GM20000 (cell line): ENCODE measurements at places on chromosomes 2 and 18.

GRCh38 chr2:161358838-161359237 lies 50.6 kb downstream of the PSMD14 start:
- no peak for DNase-seq

GRCh38 chr2:39661826-39662225 lies 3.9 kb upstream of the TMEM178A start:
- no peak for DNase-seq

DNA sequence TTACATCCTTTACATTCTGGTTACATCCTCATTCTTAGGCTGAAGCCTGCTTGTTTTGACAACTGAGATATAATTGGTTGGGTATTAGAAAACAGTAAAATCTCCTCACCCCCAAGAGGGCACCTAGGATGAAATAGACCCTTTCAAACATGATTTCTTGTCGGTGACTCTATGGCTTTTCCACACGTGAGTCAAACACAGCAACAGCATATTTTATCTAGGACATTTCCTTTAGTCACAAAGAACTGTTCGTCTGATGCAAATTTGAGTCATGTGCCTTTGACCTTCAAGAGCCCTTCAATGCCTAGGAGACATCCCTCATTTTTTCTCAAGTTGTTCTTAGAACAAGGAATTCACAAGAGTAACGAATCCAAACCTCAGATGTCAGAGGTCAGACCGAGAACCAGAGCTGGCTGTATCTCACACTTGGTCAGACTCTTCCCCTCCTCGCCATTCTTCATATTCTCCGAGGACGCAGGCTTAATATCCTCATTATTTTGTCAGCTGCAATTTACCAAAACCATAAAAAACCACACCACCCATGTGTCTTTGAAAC lies 60.5 kb upstream of the ALKAL2 start:
- no peak for DNase-seq

DNA sequence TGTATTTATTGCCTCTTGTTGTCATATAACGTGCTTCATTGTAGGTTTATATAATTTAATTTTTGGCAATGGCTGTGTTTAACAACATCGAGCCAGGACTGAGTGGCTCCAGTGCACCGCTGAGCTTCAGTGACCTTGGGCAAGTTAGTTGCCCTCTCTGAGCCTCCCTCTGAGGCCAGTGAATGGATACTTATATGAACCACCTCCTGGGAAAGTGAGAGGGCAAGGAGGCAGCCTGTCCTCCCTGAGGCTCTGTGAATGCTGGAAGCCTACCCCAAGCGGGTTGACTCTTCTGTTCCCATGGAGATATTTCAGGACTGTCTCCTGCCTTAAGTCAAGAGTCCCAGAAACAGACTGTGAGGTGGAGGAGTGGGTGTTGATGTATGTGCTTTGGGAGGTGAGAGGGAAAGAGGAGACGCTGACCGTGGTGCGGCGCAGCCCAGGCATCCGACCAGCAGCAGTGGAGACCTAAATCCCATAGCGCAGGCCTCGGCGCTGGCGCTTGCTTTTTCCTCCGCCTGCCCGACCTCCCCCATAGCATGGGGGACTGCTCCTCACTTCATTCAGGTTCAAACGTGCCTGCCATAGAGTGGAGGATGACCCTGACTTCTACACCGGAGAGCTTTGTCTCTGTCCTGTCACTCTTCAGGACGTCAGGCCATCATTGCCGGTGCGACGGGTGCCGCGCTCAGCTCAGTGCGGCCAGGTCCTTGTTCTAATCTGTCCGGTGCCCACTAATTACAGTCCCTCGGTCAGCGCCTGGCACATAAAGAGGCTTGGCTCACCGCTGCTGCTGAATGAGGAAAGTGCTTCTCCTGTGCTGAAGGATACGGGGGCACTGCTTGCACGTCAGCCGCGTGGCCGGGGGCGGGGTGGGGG lies 167.3 kb upstream of the HS6ST1 start:
- DNase-seq, result no peak

- no peak for DNase-seq
These were observed 52.1 kb upstream of the ITGA6 start for GRCh38 chr2:172375251-172375650.

DNA sequence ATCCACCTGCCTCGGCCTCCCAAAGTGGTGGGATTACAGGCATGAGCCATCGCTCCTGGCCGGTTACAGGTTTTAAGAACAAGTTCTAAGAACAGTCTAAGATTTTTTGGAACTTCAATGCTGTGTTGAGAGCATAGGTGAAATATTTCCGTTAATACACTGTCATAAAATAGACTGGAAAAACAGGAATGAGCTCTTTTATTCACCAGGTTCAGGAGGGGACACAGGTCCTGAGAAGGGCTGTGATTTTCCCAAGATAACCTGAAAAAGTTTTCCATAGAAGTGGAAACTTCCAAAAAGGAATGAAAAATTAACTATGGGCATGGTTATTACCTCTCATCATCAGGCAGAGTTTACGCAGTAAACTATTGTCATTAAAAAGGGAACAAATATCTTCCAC lies 97.6 kb upstream of the TMEM178A start:
- DNase-seq, result no peak

GRCh38 chr2:86507600-86507999 lies 55.6 kb downstream of the CHMP3 start:
- DNase-seq, result no peak

DNA sequence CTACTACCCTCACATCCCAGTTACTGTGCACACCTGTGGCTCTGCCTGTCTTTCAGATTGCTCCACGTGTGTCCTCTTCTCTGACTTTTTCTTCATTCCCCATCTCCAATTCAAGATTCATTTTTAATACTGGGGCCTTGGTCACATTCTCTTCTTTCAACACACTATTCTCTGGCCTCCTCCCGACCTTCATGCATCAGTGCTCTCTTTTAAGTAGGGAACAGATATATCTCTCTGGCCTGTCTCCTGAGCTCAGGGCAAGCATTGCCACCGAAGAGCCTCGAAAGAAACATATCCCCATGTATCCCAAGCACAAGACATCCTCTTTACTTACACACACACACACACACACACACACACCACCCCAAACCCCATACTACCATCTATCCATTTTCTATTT lies 21.6 kb upstream of the PAX8 start:
- DNase-seq, result no peak

GRCh38 chr18:32086881-32087280 lies 4.8 kb upstream of the RNF138 start:
- no peak for DNase-seq

GRCh38 chr2:240455272-240455646 lies 19.8 kb downstream of the GPC1 start:
- no peak for DNase-seq

- no peak for DNase-seq
These were observed 807.8 kb downstream of the TRIB2 start for GRCh38 chr2:13524492-13524891.

DNA sequence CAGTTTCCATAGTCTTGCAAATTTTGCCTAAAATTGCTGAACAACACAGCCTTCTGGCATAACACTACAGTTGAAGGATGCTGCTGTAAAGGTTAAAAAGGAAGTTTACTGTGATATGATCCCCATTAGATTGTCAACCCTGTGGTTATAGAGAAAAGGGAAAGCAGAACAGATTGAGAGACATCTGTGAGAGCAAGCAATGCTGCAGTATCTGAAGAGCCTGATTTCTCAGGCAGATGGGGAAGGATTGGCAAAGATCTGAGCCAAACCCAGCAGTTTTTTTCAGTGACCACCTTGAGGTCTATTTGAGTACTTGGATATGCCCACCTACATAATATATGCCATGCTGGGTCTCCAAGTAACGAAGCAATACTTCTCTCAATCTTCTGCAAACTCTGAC lies 8.5 kb upstream of the ST8SIA3 start:
- DNase-seq, result no peak

- DNase-seq, result no peak
These were observed 156.5 kb upstream of the TPO start for GRCh38 chr2:1256632-1257324.

DNA sequence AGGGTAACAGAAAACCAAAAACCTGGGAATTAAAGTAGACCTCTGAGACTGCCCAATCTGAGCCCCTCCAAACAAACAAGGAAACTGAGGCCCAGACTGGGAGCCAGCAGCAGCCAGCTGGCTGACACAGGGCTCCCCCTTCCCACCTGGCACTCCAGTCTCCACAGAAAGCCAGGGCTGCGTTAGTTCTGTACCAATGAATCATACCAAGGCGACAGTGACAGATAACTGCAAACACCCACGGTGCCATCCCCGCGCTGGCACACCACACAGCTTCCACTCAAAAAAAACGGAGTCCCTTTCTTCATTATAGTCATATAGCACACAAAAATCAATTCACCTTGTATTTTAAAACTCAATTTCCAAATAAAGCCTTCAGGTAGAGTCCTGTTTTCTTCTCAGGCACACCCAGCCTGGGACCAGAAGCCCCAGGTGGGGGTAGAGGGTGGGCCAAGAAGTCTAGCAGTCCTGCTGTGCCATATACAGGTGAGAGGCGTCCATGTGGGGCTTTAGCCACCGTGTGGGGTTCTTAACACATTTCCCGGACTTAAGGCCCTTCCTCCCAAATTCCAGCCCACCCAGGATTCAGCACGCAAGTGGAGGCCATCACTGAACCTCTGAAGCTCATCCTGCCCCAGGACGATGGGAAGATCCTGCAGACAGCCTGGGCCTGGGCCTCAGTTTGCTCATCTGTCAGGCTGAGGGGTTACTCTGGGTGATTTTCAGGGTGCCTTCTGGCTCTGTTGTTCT lies 1.2 kb downstream of the PER2 start:
- no peak for DNase-seq

DNA sequence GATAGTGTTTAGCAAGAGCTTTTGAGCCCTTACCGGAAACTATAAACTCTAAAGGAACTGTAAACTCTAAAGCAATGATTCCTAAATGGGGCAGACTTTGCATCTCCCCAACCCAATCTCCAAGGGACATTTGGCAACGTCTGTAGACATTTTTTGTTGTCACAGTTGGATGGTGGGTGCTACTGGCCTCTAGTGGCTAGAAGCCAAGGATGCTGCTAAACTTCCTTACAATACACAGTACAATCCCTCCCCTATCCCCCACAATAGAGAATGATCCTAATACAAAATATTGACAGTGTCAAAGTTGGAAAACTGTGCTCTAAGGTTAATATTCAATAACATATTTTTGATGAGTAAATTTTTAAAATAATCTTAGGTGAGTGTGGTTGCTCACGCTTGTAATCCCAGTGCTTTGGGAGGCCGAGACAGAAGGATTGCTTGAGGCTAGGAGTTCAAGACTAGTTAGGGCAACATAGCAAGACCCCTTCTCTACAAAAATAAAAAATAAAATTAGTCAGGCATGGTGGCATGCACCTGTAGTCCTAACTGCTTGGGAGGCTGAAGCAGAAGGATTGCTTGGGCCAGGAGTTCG lies 66.7 kb downstream of the PTPN4 start:
- peak; percentile 28 for DNase-seq

DNA sequence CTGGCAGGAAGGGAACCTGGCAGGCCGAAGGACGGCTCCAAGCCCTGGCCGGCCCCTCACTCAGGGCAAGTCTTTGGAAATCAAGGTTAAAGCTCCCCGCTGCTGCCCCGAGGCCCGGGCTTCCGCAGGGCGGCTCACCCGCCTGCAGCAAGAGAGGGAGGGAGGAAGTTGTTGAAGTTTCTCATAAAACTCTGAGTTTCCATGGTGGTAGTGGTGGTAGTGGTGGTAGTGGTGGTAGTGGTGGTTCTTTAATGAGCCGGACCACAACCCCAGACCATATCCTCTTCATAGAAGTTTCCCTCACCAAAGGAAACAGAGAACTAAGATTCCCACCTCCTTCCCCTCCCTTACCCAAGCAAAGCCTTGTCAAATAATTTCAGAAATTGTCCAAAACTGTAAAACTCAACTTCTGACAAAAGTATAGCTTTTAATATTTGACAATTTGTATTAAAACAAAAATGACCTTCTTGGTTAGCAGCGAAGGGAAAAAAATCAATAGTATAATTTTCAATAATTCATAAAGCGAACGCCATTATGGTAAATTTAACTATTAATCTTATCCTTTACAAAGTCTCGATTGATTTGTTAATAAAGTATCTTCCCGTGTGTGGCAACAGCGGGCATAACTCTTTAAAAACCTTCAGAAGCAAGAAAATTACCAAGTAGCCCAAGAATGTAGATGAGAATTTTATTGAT lies 1.5 kb upstream of the HOXD10 start:
- DNase-seq, result no peak

DNA sequence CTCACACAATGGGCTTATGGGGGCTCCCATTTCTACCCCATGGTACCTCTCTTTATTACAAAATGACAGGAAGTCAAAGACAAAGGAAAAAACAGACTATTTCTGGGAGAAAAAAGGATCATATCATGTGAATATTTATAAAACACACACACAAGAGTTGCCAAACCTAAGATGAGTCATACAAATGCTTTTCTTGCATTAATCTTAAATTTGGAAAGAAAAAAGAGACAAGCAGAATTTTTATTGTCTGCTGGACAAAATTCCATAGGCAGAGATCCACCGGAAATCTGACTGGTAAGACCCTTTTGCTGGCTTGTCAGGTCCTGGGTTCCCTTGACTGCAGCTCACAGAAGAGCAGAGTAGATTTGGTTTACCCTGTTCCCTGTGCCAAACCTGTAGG lies 1732.3 kb upstream of the PIK3C3 start:
- no peak for DNase-seq

DNA sequence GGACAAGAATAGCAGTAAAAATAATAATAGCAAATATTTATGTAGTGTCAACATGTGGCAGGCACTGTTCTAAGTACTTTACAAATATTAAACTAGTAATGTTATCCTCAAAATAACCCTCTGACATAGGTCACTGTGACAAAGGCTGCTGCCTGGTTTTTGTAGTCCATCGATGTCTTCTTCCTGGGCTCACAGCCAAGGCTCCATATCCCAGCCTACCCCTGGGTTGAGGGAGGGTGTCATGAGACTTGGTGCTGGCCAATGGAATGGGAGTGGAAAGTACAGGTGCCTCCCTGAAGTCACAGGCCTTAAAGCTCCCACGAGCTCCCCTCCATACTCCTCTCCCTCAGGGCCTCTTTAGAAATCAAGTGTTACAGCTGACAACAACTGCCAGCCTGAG lies 159.3 kb downstream of the CYRIA start:
- DNase-seq, result no peak

DNA sequence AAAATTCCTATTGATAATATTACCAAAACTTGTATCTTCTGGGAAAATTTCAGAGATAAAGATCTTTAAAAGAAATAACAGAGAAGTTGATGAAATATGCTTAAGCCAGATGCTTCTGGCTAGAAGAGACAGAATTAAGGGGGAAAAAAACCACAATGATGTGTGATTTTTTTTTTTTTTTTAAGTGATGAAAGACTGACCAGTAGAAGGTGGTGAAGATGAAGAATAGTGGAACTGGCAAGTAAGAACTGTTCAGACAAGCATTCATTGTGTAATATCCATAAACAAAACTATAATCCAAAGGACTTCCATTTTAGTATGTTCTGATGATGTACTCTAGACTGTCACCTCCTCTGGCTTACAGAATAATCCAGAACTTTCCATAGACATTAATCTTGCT lies 89.8 kb downstream of the INO80D start:
- no peak for DNase-seq
